Stimulated activated CD4-positive, alpha-beta T cell treated with anti-CD3 and anti-CD28 coated beads, Interleukin-1b, Interleukin-23, amount 100 ng/mL, for 1 hour (primary cell): ENCODE measurements at places on chromosomes 6 and 20.

- no peak for DNase-seq
Measured at GRCh38 chr20:59273739-59274357, 26.6 kb upstream of the EDN3 start.

DNA sequence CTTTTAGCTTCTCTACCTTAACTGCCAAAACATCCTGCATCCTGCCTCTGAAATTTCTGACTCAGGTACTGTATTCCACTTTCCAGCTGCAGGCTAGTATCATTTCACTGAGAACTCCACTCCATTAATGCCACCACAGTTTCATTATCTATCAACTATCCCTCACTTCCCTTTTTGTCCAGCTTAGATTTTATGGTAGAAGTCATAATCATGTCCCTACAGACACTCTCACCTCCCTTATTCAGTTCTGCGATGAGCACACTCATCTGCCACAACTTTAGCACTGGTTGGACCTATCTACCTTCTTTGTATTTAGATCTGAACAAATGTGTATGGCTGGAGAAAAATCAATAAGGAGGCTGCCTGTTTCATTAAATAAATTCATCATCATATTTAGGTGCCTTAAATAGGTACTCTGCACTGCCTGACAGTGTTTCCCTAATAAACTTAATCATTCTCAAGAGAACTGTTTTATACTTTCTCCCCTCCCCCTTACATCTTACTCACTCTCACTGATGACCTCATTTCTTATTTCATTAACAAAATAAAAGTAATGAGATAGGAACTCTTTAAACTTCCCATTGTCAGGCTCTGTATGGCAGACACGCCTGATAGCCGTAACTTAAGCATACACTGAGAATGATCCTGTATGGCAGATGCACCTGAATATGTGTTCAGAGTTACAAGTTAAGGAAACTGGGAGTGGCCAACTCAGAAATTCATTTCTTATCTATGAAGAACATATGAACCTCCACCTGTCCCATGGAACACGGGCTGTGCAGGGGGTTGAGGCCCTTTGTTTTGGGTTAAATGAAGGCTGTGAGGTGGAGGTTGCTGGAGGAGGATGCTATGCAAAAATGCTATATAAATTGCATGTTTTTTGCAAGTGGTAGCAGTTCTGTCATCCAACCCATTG, 95.3 kb upstream of the MAN1A1 start:
- no peak for DNase-seq

DNA sequence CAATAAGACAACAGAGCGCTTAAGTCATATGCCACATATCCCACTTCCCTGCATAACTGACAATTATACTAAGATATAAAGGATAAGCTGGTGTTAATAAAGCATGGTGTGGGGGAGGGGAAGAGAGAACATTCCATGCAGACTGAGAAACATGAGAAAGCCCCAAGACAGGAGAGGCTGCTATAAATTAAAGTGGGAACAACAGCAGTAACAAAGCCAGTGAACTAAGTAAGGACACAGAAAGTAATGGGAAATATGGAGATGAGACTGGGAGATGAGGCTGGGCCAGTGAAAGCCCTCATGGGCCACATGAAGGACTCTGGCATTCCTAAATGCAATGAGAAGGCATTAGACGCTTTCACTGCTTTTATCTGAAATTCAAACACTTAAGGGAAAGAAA, 41.3 kb downstream of the SESN1 start:
- no peak for DNase-seq

DNA sequence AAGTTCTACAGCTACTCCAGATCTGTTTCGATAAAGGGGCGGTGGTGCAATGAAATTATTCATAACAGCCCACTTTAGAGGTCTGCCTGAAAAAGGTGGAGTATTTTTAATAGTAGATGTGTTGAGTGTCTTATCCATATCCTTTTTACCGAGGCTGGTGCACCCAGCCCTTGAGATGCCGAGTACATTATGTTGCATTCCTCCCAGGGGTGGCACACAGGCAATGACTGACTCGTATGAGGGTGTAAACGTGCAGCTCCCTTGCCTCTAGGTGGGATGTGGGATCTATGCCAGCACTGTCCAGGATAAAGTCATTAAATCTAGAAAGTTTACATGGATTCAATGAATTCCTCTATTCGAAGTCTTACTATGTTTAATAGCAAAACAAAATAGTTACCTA, 355.6 kb downstream of the PLCB1 start:
- no peak for DNase-seq

GRCh38 chr6:38584731-38585130, 55.0 kb downstream of the BTBD9 start:
- DNase-seq, result no peak

GRCh38 chr6:45441851-45442453, 64.2 kb upstream of the SUPT3H start:
- no peak for DNase-seq

DNA sequence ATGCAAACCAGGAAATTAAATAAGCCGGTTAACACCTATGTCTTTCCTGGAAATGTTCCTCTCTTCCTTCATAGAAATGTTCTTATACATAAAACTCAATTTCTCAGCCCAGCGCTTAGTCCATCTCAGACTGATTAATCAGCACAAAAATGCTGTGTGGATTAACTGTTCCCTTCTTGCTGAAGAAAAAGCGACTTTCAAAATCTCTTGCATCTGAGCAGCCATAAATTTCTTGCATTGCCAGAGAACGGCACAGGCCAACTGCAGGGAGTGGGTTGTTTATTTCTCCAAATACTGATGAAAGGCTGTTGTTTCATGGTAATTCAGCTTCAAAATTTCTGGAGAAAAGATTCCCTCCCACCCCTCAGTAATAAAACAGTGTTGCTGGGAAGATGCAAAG, 517.6 kb downstream of the BTBD3 start:
- no peak for DNase-seq

DNA sequence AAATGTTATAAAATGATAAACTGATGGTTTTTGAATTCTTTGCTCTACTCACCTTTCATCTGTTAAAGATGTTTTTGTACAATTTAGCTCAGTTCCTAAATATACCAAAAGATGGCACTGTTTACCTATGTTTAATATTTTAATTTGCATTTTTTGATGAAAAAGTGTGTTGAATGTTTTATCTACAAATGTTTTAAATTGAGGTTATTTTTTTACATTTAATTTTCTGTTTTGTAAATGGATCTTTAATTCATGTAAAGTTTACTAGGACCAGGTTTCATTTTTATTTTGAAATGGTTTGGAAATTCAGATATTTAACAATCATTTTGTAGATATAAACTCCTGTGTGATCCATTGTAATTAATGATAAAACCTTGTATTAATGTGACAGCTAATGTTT, 30.0 kb downstream of the CDKAL1 start:
- DNase-seq, result no peak

GRCh38 chr6:139962654-139963347, 588.4 kb upstream of the CITED2 start:
- DNase-seq, result no peak
